Kidney tubule cell (primary cell): ENCODE measurements at places on chromosomes 11 and 22.

- DNase-seq: peak; percentile 15
Measured at GRCh38 chr22:16774911-16775500, 50.2 kb downstream of the XKR3 start.

DNA sequence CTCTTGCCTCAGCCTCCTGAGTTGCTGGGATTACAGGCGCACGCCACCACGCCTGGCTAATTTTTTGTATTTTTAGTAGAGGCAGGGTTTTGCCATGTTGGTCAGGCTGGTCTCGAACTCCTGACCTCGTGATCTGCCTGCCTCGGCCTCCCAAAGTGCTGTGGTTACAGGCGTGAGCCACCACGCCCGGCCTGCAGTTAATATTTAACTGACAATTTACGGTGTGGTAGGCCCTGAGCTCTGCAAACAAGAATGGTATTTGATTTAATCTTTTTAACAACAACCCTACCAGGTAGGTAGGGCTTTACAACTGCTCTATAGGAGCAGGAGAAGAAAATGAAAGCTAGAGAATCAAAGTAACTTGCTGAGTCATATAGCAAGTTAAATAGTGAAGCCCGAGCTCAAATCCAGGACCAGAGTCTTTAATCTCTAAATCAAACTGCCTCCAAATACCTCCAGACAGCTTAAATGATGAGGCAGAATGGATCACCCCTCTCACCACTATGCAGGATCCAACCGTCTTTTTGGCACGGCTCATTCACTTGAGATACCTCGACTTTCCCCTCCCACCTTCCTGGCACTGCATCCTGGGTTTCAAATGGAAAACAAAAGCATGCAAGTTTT is 9.4 kb downstream of the UEVLD start:
- peak; percentile 59 for DNase-seq

- no peak for DNase-seq
Measured at GRCh38 chr11:61327669-61328071, 5.2 kb downstream of the DDB1 start.

GRCh38 chr11:12251666-12252560 is 125.5 kb upstream of the PARVA start:
- DNase-seq: no peak

DNA sequence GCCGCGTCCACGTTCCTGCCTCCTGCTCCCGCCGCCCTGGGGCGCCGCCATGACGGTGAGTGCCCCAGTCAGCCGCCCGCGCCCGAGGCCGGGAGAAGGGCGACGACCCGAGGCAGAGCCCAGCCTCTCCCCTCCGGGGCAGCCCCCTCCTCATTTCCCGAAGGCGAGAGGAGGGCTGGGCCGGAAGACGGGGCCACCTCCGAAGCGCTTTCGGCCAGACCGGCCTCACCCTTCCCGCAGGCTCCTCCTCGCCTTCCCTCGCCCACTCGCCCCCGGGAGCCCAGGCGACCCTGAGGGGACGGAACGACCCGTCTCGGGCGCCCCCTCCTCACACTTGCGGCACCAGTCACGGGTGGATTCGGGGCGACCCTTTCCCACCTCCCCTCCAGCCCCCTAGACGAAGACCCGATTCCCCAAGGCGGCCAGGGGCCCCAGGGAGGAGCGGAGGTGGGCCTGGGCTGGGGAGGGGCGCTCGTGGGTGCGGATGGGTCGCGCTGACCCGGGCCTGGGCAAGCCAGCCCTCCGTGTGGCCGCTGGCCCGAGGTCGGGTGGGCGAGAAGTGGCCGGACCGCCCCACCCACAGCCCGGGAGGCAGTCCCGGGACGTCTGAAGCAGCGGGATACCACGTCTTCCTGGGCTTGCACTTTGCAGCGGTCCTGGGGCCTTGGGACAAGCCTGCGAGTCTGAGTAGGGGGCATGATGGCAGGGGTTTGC is 49.7 kb downstream of the TRIOBP start:
- DNase-seq: no peak

- no peak for DNase-seq
Measured at GRCh38 chr11:69186316-69187260, 30.9 kb downstream of the SMIM38 start.

- DNase-seq: no peak
Measured at GRCh38 chr22:43895986-43896645, 4.3 kb upstream of the PNPLA5 start.

DNA sequence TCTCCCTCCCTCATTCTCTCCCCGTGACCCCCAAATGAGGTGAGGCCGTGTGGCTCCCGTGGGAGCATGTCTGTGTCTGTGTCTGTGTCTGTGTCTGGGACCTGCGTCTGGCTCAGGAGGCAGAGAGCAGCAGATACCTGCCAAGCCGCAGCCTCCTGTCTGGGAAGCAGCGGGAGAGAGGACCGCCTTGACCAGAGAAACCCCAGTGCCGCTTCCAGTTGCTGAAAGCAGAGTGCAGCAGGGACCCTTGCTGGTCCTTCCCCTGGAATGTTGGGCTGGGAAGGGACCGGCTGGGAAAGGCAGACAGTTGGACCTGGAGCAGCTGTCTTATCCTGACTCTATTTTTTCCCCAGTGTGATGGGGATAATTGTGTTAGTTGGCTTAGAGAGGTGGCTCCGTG is 525 bp downstream of the CSDC2 start:
- peak; percentile 19 for DNase-seq

GRCh38 chr22:29310065-29310862 is 3.8 kb downstream of the GAS2L1 start:
- DNase-seq: no peak

- no peak for DNase-seq
Measured at GRCh38 chr11:92413757-92414513, 189.3 kb downstream of the FAT3 start.

GRCh38 chr11:67644042-67644441 is 4.5 kb upstream of the TBX10 start:
- peak; percentile 20 for DNase-seq

- DNase-seq: no peak
Measured at GRCh38 chr11:45984192-45984591, 61.7 kb downstream of the LARGE2 start.

DNA sequence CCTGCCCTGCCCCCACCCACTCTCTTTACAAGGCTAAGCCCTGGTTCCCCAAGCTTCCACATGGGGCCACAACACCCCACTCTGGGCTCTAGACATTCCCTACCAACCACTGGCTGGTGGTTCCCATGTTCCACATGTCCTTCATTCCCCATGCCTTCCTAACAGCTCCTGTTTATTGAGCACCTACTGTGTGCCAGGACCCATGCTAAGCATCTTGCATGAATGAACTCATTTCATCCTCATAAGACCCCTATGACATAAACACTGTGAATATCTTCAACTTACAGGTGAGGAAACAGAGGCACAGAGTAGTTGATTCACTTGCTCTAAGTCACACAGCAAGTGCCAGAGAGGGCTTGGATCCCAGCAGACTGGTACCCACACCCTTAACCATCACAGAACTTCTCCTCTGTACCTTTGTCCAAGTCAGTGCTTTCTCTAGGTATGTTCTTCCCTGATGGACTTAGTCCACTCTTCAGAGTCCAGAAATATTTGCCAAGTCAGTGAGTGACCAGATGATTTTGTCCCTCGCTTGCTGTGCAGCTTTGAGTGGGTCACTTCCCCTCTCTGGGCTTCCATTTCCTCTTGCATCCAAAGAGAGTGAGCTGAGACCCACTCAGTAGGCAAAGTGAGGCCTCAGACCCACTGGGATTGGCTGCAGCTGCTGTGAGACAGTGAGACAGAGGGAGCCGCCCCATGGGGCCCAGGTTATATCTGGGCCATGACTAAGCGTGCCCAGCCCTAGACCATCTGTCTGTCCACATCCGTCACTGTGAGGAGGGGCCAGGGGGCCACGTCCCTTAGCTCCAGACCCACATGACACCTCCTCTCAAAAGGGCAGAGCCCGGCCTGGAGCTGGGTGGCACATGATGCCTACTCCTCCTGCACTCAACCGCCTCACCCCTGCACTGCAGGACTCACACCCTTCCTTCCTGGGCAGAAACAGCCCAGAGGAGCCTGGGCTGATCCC is 132.4 kb downstream of the MN1 start:
- peak; percentile 12 for DNase-seq

DNA sequence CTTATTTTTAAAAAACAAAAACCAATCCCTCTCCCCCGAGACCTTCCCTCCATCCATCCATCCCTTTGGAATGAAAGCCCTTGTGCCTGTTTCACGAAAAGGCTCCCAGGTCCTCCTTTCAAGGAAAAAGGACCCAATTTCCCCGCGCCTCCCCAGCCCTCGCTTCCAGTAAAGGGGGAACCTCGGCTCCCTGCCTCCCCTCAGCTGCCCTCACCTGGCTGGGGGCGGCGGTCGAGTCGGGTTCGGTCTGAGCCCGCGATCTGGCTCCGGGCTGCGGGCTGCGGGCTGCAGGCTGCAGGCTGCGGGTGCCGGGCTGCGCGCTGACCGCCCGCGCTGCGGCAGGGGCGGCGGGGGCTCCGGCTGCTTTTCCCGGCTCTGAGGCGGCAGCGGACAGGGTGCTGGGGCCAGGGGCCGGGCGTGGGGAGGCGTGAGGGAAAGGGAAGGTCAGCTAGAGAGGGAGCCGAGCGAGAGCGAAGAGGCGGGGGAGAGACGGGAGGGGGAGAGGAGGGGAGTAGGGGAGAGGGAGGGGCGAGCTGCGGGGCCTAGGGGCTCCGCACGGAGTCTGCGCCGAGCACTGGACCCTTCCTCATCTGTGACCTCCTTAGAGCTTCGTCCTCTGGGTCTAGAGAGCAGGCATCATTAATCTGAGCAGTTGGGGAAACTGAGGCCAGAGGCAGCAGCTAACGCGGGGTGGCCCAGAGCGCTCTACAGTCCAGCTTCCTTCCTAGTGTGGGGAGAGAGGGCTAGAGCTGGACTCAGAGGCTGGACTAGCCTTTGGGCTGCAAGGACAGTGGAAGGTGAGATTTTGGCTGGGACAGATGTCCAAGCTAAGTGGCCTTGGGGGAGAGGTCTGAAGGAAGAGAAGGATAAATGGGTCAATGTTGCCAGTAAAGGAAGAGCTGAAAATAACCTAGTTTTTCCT is at the start of gene C1QTNF4:
Gene C1QTNF4 (minus strand): TSS at position 478 of the 922 bp plus-strand sequence. CDS start 3,601 bp downstream, outside the sequence.
- DNase-seq: no peak

DNA sequence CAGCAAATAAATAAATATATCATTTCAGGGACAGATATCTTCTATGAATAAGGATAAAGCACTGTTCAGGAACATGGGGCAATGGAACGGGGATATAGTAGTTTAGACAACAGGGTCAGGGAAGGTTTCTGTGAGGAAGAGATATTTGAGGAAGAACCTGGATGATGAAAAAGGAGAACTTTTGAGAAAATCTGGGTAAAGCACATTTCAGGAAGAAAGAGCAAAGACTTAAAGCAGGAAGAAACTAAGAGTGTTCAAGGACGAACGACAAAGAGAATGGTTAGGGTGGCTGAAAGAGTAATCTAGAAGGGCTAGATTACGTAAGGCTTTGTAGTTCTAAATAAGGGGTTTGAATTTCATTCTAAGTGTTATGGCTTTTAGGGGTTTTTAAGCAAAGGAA is 12.7 kb downstream of the DDI1 start:
- DNase-seq: no peak

GRCh38 chr11:37946155-37946766 is 1348.2 kb upstream of the RAG2 start:
- peak; percentile 54 for DNase-seq

DNA sequence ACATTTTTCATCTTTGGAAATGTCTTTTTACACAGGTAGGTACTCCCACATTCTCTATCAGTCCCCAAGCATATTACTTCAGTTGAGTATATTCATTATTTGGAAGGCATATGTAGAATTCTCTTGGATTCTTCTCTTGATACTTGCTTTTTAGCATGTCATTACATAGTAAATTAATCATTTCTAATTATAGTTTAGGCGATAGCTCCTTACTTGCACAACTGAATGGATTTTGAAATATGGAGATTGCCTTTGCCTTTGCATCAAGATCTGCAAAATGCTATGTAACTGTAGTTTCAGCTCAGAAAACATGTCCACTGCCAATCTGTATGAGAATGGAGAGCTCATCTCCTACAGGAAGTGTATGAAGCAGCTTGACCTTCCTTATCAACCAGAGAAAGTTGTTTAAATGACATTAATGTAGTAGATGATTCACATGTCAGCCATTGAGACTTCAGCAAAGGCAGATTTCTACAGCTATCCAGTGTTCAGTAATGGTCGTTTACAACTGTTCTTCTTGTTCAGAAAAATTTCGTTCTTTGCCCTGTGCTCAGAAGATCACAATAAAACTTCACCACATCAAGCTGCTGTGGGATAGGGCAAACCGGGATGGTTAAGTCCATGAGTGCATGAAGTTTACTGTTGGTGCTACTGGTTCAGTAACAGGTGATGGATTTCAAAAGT is 61.6 kb downstream of the PPP6R3 start:
- no peak for DNase-seq

- no peak for DNase-seq
Measured at GRCh38 chr11:122478986-122479385, 176.5 kb upstream of the UBASH3B start.

DNA sequence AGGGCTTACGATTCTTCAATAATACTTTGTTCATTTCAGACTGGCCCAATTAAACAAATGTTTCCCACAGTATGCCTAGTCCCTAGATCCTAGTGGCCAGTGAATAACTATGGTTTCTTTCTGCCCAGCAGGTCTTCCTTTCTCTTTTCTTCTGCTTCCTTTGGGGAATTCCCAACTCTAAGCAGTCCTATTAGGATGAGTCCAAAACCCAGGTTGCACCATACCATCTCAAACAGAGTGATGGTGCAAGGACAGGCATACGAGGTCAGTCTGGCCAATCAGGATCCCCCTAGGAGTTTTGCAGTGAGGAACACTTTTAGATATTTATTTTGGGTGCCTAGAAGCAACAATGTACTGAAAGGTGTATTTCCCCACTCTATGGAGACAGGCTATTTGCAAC is 41.4 kb upstream of the CCDC34 start:
- no peak for DNase-seq

DNA sequence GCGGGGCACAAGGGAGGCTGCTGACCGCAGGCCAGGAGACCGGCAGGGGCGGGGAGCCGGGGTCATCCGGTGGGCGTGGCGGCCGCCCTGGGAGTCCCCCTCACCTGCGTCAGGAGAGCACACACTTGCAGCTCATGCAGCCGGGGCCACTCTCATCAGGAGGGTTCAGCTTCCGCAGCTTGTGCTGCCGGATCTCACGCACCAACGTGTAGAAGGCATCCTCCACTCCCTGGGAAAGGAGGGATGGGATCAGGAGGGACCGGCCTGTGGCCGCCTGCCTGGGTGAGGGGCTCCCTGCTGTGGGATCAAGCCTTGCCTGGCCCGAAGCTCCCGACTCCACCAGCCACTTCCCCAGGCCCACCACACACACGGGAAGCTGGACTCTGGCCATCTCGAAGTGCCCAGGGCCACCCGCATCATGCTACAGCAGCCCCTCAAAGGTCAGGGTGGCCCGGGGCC is 2.8 kb downstream of the HRAS start:
- no peak for DNase-seq

GRCh38 chr11:115521825-115522224 is 17.6 kb upstream of the CADM1 start:
- DNase-seq: no peak

GRCh38 chr11:63866211-63866610 is 27.3 kb downstream of the MARK2 start:
- no peak for DNase-seq

- no peak for DNase-seq
Measured at GRCh38 chr11:67282155-67282875, 6.8 kb upstream of the ANKRD13D start.

DNA sequence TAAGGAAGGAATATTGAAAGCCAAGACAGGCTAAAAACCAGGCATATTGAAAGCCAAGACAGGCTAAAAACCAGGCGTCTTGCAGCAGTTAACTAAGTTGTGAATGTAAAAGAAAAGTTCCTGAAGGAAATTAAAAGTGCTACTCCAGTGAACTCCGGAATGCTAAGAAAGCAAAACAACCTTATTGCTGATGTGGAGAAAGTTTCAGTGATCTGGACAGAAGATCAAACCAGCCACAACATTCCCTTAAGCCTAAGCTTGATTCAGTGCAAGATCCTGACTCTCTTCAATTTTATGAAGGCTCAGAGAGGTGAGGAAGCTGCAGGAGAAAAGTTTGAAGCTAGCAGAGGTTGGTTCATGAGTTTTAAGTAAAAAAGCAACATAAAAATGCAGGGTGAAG is 51.4 kb downstream of the PACS1 start:
- no peak for DNase-seq
